Neural crest cell (in vitro differentiated cells): ENCODE measurements at places on chromosomes 6 and 20. TPM values are rescaled to one million over a fixed set of nuclear protein-coding genes. Genes with fewer than 3 reads are reported as not detected.
A peak's percentile ranks its signal among the peaks of the same experiment; 100 is the strongest.

DNA sequence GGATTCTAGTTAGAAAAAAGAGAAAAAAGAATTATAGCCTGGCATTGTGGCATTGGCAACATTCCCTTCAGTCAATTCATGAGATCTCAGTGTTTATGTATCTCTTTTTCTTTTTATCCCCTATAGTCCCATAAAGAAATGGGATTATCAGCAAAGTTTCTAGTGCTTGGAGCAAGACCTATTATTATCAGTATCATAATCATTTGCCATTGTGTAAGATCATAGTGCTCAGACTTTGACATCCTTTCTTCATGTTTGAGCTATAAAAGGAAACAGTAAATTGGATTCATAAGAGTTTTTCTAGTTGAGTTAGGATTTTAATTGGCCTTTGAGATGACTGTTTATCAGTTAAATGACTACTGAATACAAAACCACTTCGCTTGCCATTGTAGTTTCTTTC is 295.6 kb downstream of the GRIK2 start:
- DNase-seq: no peak

Gene TTPAL
- 20.6 and 22.3 TPM in 2 replicates for total RNA-seq

Gene HCRTR2
- not detected in 2 replicates for total RNA-seq

- no peak for DNase-seq
Observed at GRCh38 chr20:2747676-2748235, 52.7 kb downstream of the CPXM1 start.

- no peak for DNase-seq
Observed at GRCh38 chr6:131443514-131443913, 129.5 kb upstream of the ARG1 start.

Gene DSP
- total RNA-seq: 9.4 and 9.5 TPM in 2 replicates

Gene PTK6
- not detected in 2 replicates for total RNA-seq

DNA sequence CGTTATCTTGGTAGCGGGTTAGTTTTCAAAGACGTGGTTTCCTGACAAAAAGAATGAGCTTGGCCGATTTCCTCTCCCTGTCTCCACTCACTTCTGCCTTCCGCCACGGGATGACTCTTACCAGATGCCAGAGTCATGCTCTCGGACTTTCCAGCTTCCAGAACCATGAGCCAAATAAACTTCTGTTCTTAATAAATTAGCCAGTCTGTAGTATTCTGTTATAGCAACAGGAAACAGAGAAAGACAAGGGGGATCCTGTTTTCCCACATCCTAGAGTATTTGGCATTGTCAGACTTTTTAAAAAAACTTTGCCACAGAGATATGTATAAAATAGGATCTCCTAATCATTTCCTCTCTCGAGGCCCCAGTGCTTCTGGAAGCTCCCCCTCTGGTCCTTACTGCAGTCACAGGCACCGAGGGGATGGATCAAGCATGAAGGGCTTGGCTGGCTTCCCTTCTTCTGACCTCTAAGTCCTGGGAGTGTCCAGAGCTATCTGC is 84.9 kb upstream of the NAA20 start:
- no peak for DNase-seq

Gene RAB32
- 23.8 and 26.0 TPM in 2 replicates for total RNA-seq

DNA sequence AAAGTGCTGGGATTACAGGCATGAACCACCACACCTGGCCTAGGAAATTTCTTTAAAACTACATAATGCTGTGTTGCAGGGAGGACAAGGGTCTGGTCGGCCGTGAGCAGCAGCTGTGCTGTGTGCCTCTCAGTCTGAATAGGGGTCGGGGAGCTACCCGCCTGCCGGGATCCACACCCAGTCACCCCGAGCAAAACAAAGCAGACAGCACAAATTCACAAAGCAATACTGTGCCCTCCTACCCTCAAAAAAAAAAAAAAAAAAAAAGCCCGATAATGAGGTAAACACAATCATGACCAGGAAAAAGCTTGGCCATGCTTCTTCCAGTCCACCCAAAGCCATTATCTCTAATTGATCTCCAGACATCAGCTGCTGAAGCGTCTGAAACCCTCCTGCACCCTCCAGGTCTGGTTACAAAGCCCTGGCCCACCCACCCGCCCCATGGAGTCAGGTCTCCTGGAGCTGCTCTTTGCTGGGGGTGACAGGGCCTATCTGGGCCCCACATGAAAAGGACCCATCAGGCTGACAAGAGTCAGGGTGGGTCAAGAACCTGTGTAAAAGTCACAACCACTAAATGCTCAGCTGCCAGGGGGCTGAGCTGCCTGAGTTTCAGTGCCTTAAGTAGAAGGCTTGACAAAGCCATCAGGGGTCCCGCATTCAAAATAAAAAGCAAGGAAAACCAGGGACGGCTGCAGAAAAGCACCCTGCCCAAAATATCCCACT is 88.2 kb downstream of the NOL4L start:
- no peak for DNase-seq

Gene THEMIS
- total RNA-seq: not detected in 2 replicates

GRCh38 chr20:50819349-50819748 is 24.5 kb downstream of the BCAS4 start:
- no peak for DNase-seq

GRCh38 chr6:95203153-95203754 is 374.1 kb upstream of the MANEA start:
- DNase-seq: peak; percentile 36

GRCh38 chr20:51854921-51855320 is 52.6 kb upstream of the SALL4 start:
- no peak for DNase-seq
